ENCODE measurements at places on chromosomes 5 and 9. TPM values are rescaled to one million over a fixed set of nuclear protein-coding genes. Genes with fewer than 3 reads are reported as not detected.

DNA sequence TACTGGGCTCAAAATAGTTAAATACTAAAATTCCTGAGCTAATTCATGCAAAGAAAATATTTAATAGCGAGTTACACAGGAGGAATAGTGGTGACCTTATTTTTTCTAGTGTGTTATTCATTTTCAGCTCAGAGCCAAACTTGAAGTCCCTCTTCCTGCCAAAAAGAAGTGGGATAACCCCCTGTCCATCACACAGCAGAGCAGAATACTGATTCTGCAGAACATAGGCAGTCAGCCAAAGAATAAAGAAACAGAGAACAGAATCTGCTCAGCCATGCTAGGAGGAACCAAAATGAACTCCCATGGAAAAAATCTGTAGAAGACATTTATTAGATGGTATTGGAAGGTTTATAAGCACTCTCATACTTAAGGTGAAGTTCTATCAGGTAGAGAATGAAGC, 49.4 kb upstream of the GRIN3A start:
- DNase-seq, result no peak

- DNase-seq, result no peak
These were observed 87.3 kb downstream of the YIPF5 start for GRCh38 chr5:144083185-144083584.

DNA sequence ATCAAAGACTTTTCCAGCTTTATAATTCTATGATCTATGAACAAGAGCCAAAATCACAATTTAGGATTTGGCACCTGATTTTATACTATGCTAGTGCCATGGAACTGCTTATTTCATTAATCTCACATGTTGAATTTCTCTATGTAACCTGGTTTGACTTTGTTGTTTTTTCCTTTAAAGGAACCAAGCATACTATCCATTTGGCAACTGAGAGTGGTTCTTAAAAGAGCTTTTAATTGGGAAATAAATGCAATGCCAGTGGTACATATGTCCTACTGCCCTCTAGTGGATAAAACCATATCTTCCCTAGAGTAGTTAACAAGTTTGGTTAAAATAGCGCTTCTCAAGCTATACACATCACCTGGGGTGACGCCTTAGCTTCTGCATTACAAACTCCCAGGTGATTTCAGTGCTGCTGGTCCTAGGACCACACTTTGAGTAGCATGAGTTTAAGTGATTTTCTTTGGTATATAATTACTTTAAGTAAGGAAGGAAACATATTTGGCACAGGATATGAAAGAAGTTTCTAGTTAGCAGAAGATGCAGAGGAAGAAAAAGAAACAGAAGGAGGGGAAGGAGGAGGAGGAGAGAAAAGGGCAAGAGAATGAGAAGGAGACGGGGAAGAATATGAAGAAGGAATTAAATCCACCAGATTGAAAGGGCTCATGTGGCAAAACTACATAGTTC, 56.8 kb downstream of the FGF10 start:
- DNase-seq, result no peak

DNA sequence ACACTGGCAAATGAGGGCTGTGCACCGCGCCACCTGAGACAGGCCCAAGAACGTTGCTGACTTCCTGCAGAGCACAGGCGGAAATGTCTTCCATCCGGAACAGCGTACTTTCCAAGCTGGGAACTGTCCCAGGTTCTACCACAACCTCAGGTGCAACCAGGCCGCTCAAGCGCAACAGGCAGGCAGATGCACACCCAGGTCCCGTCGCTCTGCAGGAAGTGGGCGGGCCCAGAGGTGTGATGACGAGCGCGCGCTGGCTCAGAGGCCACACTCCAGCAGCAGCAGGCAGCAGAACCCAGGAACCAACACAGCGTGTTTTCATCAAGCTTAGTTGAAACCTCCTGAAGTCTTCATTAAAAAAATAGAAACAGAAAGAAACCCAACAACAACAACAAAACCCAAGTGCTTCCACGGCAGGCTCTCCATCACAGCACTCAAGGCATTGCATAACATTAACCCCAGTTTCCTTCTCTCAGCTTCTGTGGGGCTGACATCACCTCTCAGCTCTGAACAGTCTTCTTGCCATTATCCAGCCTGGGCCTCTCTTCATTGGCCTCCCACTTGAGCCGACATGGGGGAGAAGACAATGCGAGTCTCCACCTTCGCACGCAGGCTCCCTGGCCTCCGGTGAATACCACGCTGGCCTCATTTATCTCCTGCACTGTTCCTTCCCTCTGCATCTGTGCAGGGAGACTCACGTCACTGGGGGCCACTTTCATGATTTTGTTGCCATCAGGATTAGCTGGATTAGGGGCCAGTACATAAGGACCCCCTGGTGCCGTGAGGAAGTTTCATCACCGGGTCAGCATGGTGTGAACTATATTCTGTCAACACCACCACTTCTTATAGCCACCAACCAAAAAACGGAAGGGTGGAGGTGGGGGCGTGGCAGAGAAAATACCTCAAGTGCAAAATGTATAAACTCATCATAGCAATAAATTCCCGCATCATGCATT, 22.1 kb downstream of the PTCH1 start:
- peak; percentile 62 for DNase-seq

GRCh38 chr5:76811214-76811613, 7.6 kb upstream of the F2RL1 start:
- no peak for DNase-seq

The PLPP7 gene
- total RNA-seq, result not detected

The TLR4 gene
- 0.39 TPM for total RNA-seq

DNA sequence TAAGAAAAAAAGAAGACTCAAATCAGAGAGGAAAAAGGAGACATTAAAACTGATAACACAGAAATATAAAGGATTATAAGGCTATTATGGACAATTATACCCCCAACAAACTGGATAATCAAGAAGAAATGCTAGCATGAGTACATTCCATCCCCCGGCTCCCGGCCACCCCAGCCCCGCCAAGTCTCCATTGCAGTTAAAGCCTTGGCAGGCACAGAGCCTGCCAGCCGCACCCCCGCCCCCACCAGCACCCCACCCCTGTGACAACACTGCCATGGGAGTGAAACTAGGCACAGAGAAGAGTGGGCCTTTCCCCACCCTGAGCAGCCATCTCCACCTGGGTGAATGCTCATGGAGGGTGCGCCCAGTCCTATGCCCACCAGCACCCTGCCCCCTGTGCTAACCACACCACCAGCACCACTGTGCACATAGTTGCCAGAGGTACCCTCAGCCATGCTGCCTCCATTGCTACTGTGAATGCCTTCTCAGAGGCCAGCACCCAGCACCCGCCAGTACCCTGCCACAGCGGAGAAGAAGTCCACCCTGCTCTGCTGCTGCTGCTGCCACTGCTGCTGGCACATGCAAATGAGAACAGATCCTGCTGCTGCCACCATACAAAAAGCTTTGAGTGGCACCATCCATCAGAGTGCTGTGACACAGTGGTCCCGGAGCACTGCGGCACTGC, 117.0 kb downstream of the CSNK1G3 start:
- no peak for DNase-seq

The KCNMB1 gene
- total RNA-seq, result 0.44 TPM

DNA sequence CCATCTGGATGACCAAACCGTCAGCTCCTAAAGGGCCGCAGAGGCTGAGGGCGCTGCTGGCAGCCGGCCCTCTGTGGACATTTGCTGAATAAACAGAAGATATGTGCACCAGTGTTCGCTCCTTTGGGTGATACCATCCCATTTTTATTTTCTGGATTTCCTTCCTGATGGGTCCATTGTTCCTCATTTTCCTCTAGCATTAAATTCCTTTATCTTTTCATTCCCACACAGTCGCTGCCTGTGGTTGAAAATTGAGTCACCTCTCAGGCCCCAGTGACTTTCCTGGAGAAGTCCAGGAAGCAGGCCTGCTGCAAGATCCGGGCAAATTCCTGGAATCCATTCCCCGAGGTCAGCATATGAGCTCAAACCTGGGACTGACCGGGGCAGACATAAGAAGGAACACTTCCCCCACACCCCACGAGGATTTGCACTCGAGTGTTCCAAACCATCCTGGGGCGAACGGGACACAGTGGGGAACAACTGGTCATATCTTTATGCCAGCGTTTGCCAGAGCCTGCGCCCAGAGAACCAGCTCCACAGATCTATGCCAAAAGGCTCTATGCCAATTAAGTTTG, 86.7 kb upstream of the PCA3 start:
- no peak for DNase-seq

- no peak for DNase-seq
These were observed 25.8 kb downstream of the CAST start for GRCh38 chr5:96687812-96688453.

- DNase-seq, result no peak
These were observed 73.2 kb downstream of the TRIO start for GRCh38 chr5:14216372-14216771.
